ENCODE measurements at places on chromosomes 1 and 21. TPM values are rescaled to one million over a fixed set of nuclear protein-coding genes. Genes with fewer than 3 reads are reported as not detected.

GRCh38 chr1:5601516-5601915 lies 390.7 kb downstream of the NPHP4 start:
- peak; percentile 11 for DNase-seq

Gene TESK2
- 3.5 TPM for total RNA-seq

Gene CCDC185
- total RNA-seq: not detected

Gene LRRC42
- 10.6 TPM for total RNA-seq
